ENCODE measurements at places on chromosomes 3 and 15. TPM values are rescaled to one million over a fixed set of nuclear protein-coding genes. Genes with fewer than 3 reads are reported as not detected.

CDC25A gene
- total RNA-seq, result 0.83 TPM

CCR9 gene
- total RNA-seq, result not detected

PATL2 gene
- total RNA-seq, result 4.5 TPM

APPL1 gene
- 45.5 TPM for total RNA-seq

UROC1 gene
- not detected for total RNA-seq

SORD gene
- 10.5 TPM for total RNA-seq

ADAMTSL3 gene
- total RNA-seq, result 26.4 TPM

GASK1A gene
- 5.9 TPM for total RNA-seq

TRIM42 gene
- not detected for total RNA-seq

SH2D7 gene
- not detected for total RNA-seq

CD86 gene
- 29.5 TPM for total RNA-seq

TMCO5A gene
- total RNA-seq, result not detected

KLHL18 gene
- 30.2 TPM for total RNA-seq

CORO2B gene
- 6.8 TPM for total RNA-seq

SNRK gene
- total RNA-seq, result 55.1 TPM

ACVR2B gene
- total RNA-seq, result 8.2 TPM

NR1I2 gene
- 0.21 TPM for total RNA-seq

SLC7A14 gene
- total RNA-seq, result 0.06 TPM

GOLGA8O gene
- not detected for total RNA-seq

CPNE9 gene
- total RNA-seq, result 0.44 TPM

KNL1 gene
- total RNA-seq, result 1.5 TPM

GP5 gene
- 0.38 TPM for total RNA-seq

PLSCR5 gene
- total RNA-seq, result not detected

LEKR1 gene
- total RNA-seq, result 5.8 TPM

CLDN1 gene
- total RNA-seq, result 5.2 TPM

JMJD7 gene
- 24.3 TPM for total RNA-seq

LSAMP gene
- total RNA-seq, result 20.1 TPM

All from lower lobe of right lung (tissue), 2 donors.